ENCODE measurements at places on chromosomes 2 and 18.

DNA sequence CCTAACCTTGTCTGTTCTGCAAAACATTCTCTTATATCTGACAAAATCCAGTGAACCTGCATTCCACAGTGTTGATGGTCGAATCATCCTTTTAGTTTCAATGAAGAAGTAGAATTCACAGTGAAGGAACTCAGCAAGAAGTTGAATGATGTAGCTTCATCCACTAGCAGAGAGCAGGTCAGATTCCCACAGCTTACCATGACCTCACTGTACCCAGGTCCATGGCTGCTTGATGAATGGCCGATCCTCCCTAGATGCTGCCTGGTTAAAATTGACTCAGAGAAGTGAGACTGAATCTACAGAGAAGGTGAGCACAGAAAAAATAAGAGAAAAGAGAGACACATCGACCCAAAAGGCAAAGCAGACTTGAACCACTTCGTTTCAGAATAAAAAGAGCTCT is 906.0 kb upstream of the CHAC2 start:
- no peak for DNase-seq

GRCh38 chr2:109339519-109339966 is 210.5 kb downstream of the SH3RF3 start:
- DNase-seq: no peak

- no peak for DNase-seq
These were observed 25.5 kb upstream of the KCNE4 start for GRCh38 chr2:223026357-223027110.

DNA sequence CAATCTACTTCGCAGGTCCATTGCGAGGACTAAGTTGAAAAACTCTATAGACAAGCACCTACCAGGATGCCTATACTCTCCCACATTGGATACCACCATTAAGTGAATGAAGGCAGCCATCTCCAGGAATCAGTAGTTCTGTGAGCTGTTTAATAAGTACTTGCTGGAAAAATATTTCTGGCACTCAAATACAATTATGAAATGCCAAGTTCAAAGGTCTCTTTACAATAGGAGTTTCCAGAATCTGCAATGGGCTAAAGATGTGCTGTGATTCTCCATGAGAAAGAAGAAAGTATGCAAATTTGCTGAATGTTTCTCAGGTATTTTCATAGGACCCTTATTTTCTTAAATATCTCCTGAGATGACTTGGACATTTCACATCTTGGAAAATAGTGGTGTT is 103.0 kb downstream of the AP1S3 start:
- DNase-seq: no peak

DNA sequence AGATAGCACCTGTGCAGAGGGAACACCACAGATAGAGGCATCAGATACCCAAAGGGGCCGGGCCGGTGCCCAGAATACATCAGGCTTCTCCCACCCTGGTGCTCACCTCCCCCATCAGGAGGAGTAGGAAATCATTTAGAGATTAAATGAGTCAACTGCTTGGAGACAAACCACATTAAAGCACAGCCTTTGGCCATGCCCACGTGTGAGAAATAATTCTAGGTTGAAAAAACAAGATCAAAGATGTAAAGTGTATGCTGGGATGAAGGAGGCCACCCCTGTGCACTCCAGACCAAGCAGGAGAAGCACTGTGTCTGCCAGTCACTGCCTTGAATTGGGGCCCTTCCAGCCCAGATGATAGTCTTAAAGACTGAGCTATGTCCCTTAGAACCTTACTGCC is 152.8 kb upstream of the ACAA2 start:
- DNase-seq: no peak

GRCh38 chr2:118627156-118627555 is 220.3 kb downstream of the EN1 start:
- DNase-seq: no peak

DNA sequence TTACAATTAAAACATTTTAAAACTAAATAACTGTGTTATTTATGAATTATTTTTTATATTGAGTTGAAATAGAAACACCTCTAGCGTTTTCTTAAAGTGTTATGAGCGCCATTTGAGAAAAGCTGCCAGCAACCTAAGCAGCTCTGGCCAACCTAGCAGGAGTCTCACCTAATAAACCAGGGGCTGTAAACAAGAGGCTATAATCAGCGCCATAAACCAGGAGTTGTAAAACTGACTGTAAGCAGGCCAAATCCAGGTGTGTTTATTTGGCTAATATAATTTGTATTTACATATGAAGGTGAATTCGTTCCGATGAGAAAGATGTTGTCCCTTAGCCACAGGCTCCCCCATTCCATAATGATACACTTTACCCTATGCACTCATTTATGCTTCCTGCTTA is 34.7 kb downstream of the LRRTM1 start:
- no peak for DNase-seq

DNA sequence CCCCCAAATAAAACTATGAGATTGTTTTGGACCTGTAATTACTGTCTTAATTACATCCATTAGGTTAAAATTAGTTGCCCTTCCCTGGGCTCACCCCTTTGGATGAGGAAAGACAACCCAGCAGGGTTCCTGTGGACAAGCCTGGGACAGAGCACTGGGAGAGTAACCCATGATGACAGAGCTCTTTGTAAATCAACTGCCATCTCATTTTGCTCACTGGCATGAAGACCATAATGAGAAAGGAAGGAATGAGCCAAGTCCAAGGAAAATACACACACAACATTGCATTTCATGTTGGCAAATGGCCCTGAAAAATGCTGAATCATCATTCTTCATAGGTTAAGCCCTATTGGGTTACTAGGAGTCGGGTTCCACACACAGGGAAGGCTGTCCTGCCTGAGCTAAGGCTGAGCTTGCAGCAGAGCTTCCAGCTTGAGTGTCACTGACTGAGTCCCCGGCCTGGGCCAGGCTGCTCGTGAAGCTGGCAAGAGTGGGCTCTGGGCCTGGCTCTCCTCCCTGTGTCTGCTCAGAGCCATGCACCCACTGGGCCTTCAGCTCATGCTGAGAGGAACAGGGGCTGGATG is 94.1 kb upstream of the ACAA2 start:
- DNase-seq: no peak

Measured in activated T-helper 1 cell treated with Interleukin-2 at 50 U/mL for 16 hours (primary cell).